DND-41 (cell line): ENCODE measurements at places on chromosomes 5 and 9.

DNA sequence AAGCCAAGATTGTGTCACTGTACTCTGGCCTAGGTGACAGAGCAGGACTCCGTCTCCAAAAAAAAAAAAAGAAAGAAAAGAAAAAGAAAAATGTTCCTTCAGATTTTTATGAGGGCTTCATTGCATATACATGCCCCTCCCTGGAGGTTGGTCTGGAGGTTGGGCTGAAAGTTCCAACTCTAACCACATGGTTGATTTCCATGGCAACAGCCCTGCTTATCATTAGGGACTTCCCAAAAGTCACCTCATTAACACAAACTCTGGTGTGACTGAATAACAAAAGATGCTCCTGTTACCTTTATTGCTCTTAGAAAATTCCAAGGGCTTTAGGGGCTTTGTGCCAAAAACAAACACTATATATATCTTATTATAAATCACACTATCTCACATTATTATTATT, 113.8 kb downstream of the TMC1 start:
- no peak for DNase-seq

GRCh38 chr5:56725711-56726411, 89.5 kb upstream of the MAP3K1 start:
- no peak for DNase-seq

GRCh38 chr9:95516221-95516733, 494 bp downstream of the PTCH1 start:
- DNase-seq: no peak

GRCh38 chr5:81631124-81631523, 119.8 kb downstream of the SSBP2 start:
- peak; percentile 94 for DNase-seq

- no peak for DNase-seq
Observed at GRCh38 chr9:81671880-81672280, 17.5 kb downstream of the TLE1 start.

- DNase-seq: no peak
Observed at GRCh38 chr5:142314606-142315005, 10.2 kb downstream of the SPRY4 start.

GRCh38 chr9:132864277-132864676, 13.8 kb downstream of the AK8 start:
- DNase-seq: peak; percentile 51

GRCh38 chr5:110027527-110028322, 338.0 kb downstream of the MAN2A1 start:
- DNase-seq: no peak

DNA sequence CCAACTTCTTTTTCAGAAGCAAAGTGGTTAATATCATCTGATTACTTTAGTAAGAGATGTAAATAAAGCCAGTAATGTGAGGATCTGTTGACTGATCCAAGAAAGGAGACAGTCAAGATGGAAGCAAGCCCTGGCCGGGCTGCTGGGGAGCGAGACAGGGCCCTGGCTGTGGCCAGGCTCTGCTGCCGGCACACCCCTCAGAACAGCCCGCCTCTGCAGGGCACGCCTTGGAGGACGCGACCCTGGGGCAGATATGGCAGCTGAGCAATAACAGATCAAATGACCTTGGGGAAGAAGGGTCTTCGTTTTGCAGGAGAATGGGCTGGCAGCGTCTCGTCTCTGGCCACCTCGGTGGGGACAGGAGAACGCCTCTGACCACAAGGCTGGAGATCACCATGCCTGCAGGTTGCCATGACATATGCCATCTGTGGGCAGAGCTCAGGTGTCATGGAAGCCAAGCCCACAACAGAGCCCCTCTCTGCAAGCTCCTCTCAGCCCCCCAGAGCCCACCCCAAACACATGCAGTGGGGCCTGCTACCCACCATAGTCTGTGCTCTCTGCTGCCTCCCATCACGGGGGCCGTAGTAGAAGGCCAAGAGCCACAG, 206.5 kb downstream of the FANCC start:
- DNase-seq: no peak

DNA sequence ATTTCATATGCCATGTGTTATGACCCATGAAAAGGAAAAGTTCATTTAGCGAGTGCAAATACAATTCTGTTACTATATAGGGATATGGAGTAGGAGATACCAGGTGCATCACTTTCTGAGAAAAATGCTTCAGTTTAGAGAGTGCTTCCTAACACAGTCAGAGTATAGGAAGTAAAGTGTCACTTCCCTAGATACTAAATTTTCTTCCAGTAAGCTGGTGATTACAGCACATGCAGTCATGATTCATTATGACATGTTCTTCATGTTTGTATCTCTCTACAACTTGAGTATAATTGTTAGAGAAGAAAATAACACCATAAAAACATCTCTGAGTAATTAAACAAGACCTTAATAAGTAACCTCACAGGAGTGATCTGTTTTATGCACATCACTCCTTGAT, 837.0 kb downstream of the DNAH5 start:
- no peak for DNase-seq

- DNase-seq: no peak
Observed at GRCh38 chr5:130077007-130077406, 172.7 kb downstream of the CHSY3 start.

GRCh38 chr5:91283326-91283725, 99.8 kb downstream of the ARRDC3 start:
- no peak for DNase-seq

- no peak for DNase-seq
Observed at GRCh38 chr9:117763314-117763713, 59.1 kb downstream of the TLR4 start.

DNA sequence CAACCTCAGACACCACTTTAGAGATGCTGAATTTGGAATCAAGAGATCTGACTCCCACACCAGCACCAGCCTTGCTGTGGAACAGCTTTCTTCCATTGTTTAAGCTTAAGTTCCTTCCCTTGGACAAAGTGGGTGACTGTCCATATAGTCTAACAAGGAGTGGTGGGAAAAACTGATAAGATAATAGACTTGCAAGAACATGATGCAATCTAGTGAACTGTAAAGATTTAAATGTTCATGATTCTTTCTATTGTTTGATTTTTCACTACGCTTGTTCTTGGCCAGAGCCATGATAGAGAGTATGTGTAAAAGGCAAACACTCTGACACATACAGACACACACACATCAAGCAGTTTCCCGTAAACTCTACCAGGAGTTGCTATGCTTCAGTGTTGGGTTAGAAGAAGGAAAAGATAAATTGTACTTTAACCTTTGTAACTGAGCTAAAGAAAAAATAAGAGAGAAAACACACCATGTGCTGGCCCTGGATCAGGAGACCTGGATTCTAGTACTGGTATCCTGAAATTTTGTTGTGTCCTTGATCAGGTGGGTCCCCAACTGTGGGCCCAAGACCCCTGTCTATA, 94.3 kb downstream of the PAPPA start:
- DNase-seq: no peak

- DNase-seq: no peak
Observed at GRCh38 chr9:88339317-88339716, 48.9 kb upstream of the SPIN1 start.

GRCh38 chr5:36607838-36608783, 1.7 kb downstream of the SLC1A3 start:
- DNase-seq: no peak

- no peak for DNase-seq
Observed at GRCh38 chr9:123266655-123267399, 1.6 kb downstream of the STRBP start.

DNA sequence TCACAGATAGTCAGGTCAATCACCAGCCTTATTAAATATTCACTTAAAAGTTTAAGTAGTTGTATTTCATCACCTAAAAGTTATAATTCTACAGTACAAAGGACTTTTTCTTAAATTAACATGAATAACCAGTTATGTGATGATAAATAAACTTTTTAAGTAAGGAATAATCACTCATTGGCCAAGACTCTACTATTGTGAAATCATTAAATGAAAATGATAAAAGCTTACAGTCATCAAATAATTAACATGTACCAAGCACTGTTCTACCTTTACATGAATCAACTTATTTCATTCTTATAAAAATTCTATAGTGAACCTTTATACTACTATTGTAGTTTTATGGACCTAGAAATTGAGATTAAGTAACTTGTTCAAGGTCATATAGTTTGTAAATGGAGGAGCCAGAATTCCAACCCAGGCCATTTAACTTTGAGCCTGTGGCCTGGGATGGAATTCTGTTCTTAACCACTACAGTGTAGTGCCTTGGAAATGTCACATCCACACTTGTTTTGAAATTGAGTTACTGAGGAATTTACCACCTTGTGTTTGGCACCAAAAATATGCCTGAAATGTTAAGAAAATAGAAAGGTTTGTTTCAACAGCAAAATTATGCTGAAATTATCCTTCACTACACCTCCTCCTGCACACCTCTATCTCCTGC, 32.8 kb upstream of the MSANTD3 start:
- no peak for DNase-seq

DNA sequence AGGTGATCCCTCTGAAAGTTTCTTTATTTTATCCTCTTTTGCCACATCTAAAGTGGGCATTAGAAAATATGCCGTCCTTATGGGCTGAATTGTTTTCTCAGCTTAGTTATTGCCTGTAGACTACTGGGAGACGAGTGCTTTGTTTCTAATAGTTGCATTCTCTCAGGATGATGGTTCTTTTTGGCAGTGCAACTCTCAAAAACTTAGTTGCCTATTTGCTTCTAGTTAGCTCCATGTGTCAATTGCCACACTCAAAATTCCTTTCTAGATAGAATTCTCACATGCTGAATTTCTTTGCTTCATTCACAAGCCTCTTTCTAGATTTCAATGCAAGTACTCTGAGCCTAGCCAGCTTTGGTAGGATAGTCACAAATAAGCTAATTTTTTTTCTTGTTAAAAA, 155.5 kb downstream of the FGF10 start:
- DNase-seq: no peak

GRCh38 chr5:160665460-160665859, 186.6 kb downstream of the ATP10B start:
- no peak for DNase-seq

GRCh38 chr9:77514886-77515711, 133.0 kb downstream of the GNA14 start:
- no peak for DNase-seq

DNA sequence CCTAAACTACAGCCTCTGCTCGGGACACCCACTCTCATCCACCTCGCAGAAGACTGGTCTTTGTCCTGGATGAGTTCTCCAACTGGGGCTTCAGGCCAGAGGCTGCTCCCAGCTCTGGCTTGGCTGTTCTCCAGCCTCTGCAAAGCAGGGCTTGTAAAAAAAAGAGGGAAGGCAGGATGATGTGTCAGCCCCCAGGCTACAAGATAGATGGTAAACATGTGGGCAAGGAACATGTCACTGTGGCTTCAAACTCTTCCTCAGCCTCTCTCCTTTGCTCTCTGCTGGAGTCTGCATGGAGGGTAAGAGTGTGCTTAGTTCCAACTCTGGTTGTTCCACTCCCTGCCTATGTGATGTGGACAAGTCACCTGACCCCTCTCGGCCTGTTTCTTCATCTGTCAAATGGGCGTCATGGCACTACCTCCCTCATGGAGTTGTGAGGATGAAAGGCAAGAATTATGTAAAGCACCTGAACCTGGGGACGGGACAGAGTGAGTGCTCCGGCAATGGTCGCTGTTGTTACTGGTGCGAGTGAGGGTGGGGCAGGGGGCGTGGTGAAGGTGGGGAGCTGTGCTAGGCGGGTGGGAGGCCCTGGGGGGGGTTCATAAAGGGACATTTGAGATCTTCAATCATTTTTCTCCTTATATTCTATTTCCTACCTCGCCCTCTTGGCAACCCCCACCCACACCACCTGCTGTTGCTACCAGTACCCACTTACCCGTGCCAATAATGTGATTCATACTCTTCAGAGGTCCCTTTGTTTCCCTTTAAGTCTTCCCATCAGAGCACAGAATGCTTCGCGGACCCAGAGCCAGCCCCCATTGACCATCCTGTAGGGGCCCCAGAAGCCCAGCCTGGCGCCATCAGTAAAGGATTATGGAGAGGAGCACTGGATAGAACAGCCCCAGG, 6.8 kb upstream of the ZNF79 start:
- no peak for DNase-seq

- DNase-seq: no peak
Observed at GRCh38 chr9:125707472-125707804, 430 bp upstream of the MAPKAP1 start.

DNA sequence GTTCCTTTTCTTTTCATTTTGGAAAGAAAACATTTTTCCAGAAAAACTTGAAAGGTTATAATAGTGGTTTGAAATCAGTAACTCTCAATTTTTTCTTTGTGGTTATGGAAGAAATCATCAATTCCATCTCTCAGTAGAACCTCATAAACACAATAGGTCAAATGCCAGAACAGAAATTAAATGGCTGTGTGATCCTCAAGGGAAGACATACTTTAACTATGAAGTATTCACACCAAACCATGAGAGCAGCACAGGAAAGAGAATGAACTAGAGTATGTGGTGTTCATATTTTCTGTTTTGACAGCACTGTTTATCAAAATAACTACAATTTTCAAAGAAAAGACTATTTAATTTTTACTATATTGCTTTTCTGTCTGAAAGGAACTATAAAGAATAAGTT, 29.7 kb upstream of the EFNA5 start:
- DNase-seq: no peak

DNA sequence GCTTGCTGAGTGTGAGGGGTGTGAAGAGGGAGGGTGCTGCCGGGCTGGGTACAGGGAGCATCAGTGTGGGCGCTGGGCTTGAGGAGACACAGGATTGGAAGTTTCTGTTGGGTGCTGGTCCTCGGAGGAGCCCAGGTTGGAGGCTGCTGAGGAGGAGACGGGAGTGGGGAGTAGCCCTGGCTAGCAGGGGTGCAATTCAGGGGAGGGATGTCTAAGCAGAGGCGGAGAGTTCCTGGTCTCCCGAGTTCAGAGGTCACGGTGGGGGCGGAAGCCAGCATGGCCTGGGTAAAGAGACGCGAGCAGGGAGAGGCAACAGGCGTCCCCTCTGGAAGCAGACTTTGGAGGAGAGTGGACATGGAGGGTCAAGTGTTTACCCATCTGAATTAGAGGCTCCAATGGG, 62.7 kb upstream of the CACNA1B start:
- DNase-seq: no peak

GRCh38 chr9:95570150-95570549, 53.4 kb upstream of the PTCH1 start:
- DNase-seq: no peak

- DNase-seq: no peak
Observed at GRCh38 chr5:179371121-179371510, 25.9 kb upstream of the ADAMTS2 start.

- DNase-seq: no peak
Observed at GRCh38 chr5:120101771-120102170, 362.3 kb upstream of the PRR16 start.

GRCh38 chr5:88536146-88536545, 267.5 kb upstream of the TMEM161B start:
- DNase-seq: no peak

GRCh38 chr5:399296-400281, 43.4 kb upstream of the EXOC3 start:
- no peak for DNase-seq

- no peak for DNase-seq
Observed at GRCh38 chr5:72013766-72014624, 93.3 kb upstream of the MAP1B start.
